ENCODE measurements at places on chromosomes 2 and 18.
A peak's percentile ranks its signal among the peaks of the same experiment; 100 is the strongest.

DNA sequence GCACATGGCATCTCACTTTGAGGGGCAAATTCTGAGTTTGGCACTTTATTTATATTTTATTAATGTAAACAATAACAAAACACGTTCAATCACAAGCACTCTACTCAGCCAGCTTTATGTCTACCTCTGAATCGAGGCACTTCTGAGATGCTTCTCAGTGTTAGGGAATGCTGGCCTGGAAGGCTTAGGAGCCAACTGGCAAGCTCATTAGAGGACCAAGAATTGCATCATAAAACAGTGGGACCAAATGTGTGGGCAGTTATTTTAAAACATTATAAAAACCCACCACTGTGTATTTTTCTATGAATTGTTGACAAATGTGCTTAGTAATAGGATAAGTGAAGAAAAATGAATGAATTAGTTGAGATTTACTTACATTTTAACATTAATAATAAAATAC, 46.8 kb upstream of the SMIM21 start:
- peak; percentile 54 for DNase-seq

DNA sequence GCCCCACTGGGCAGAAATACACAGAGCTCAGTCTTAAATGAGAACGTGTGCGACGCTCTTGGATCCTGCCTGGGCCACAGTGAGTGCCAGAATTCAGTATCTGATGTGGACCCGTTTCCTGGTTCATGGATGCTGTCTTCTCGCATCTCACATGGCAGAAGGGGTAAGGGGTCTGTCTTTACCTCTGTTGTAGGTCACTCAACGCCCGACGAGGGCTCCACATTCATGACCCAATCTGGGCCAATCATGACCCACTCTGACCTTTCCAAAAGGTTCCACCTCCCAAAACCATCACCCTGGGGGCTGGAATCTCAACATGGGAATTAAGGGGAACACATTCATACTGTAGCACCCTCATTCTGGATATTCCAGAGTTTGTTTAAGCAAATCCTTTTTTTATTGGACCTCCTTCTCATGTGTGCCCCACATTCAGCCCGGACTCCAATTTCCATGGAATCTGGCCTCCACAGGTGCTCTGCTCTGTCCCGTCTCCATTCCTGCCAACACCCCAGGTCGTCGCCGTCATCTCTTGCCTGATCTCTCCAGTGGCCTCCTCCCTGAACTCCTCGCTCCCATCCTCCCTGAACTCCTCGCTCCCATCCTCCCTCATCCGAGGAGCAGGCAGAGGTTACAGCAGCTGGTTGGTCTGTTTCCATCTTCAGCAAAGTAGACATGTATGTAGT, 78.9 kb upstream of the OTOS start:
- DNase-seq = no peak

- DNase-seq = peak; percentile 89
Measured at GRCh38 chr2:9753276-9753600, 90.0 kb upstream of the TAF1B start.

GRCh38 chr2:102801098-102801718, 39.4 kb downstream of the TMEM182 start:
- DNase-seq = peak; percentile 3

- no peak for DNase-seq
Measured at GRCh38 chr2:100563407-100564247, 834 bp downstream of the PDCL3 start.

DNA sequence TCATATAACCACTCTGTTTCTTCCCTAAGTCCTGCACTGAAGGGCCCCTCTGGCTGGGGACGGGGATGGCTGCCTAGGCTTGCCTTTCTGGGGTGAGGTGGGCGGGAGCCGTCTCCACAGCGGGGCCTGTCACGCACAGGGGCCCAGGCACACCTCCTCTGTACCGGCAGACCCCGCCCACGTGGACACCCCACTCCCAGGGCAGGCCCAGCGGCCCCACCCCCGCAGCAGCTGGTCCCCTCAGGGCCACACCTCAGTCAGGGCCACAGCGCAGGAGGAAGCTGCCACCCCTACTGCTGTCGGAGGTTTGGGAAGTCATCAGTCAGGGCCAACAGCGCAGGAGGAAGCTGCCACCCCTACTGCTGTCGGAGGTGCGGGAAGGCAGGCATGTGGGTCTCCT, 257.6 kb upstream of the RAB6C start:
- no peak for DNase-seq

DNA sequence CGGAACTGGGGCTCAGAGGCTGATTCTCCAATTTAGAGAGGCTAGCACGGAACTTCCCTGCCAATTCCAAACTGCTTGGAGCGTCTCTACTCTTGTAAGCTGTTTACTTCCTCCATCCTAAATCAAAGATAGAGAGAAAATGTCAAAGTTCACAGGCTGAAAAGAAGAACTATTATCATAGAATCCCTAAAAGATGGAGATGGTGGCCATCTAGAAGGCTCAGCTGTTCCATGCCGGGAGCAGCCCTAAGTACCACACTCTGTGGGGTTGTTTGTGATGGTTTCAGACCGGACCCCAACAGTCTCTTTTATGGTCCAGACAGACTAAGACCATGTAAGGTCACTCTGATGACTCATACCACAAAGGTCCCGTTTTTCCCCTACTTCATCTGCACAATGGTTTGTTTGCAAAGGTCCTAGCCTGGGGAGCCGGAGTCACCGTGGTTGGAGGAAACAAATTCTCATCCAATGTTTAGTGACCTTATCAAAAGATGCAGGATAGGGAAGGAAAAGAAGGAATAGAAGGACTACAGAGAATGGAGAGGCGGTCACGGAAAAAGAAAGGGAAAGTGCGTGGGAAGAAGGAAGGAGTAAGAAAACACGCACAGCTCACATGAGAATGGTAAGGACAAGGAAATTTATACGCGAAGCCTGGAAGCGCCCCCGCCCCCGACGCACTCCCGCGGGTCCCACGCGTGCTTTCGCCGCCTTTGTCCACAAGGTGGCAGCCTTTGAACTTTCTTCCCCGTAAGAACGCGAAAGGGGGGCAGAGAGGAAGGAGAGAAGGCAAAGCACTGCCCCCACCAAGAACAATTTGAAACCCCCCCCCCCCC, 453 bp upstream of the ANTXR1 start:
- peak; percentile 84 for DNase-seq

DNA sequence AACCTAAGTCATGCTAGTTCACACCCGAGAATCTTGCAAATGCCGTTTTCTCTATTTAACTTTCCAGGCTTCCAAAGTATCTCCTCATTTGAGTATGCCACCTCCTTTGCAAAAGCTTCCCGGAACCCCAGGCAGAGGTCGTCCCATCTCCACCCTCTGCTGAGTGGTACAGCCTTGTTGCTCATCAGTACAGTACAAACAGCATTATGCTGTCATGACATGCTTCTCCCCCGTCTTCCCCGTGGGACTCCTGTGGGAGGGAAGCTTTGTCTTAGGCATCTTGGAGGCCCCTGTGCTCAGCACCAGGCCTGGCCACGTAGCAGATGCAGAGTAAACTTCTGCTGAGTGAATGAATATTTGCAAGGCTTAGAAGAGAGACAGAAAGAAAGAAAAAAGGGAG, 102.7 kb downstream of the CDCA7 start:
- no peak for DNase-seq

DNA sequence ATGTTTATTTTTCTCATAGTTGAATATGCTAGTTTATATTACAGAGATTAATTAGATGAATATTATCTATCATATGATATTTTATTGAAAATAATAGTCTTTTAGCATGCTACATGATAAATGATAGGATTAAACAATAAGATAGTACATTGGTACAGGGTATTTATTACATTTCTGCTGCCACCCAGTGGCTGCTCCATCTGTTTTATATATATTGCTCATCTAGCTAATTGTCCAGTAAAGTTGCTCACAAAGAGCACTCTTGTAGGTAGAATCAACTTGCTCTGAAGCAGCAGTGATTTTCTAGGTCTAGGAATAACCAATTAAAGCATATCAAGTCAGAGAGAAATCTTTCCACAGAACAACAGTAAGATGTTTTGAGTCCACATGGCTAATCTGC, 183.3 kb downstream of the ASXL3 start:
- peak; percentile 23 for DNase-seq

DNA sequence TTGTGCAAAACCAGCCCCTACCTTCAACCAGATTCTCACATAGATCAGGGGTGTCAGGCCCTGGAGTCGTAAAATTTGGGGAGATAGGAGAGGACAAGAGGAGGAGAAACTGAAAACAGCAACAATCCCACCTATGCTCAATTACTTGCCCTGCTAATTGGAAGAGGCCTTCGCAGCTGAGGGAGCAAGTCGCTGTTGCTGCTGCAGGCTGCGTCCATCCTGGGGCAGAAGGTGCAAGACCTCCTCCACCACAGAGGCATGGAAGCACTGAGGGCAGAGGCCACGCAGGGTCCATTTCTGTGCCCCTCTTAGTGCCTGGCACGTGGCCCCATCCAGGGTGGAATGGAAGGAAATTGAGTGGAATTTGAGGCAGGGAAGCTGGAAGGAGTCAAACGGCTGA, 36.5 kb downstream of the CNGA3 start:
- DNase-seq = no peak

GRCh38 chr2:79935771-79936657, 368.5 kb downstream of the LRRTM1 start:
- peak; percentile 75 for DNase-seq

DNA sequence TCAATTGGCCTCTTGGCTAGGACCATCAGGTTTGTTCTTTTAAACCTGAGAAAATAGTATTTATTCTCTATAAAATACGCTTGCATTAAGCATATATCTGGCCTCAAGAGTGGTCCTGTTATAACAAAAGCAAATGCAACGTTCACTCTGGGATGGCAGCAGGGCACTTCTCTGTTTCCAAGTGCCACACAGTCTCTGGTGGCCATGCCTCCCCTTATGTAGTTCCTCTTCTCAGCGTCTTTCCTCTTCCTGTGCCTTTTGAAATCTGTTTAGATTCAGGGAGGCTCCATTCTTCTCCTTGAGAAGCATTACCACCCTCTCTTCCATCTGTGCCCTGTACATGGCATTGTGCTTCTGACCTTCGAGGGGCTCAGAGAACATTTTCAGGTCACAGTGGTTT, 51.9 kb downstream of the TSHZ1 start:
- no peak for DNase-seq

- no peak for DNase-seq
Measured at GRCh38 chr2:170714381-170715061, 616 bp upstream of the SP5 start.

DNA sequence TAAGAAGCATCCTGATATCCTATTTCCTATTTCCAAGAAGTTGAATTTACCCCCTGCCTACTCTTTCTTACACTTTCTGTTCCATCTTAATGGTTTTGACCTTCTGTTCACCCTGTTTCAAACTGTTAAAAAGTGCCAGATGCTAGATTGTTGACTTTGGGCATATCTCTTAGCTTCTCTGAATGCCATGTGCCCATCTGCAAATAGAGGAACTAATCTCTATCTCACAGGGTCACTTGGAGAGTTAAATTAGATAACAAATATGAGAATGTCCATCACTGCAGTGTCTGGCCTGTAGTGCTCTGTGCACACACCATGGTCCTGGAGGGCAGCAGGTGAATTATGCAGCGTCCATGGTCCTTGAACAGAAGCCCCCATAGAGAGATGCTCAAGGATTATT, 83.8 kb downstream of the LRATD1 start:
- no peak for DNase-seq

DNA sequence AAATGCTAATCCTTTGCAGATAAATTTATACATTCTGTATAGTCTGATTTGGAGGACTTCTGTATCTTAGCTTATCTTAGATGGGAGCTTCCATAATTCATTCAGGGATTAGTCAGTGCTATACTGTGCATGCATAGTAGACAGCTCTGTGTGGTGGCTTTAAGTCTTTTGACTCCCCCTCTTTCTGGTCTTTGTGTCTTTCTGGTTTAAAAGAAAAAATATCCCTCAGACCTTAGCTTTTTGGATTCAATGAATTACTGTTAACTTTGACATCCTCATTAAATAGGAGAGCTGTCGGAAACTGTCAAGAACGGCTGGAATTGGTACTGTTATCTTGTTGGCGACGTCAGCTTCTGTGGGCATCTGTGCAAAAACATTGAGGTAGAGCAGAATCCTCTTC, 130.4 kb downstream of the SPTBN1 start:
- DNase-seq = no peak

- DNase-seq = no peak
Measured at GRCh38 chr2:179729966-179730365, 131.4 kb downstream of the ZNF385B start.

- DNase-seq = no peak
Measured at GRCh38 chr18:65322895-65323294, 427.9 kb upstream of the CDH7 start.

- no peak for DNase-seq
Measured at GRCh38 chr2:241885291-241885945, 15.9 kb downstream of the RTP5 start.

GRCh38 chr2:220424561-220424960, 797.1 kb downstream of the SLC4A3 start:
- no peak for DNase-seq

DNA sequence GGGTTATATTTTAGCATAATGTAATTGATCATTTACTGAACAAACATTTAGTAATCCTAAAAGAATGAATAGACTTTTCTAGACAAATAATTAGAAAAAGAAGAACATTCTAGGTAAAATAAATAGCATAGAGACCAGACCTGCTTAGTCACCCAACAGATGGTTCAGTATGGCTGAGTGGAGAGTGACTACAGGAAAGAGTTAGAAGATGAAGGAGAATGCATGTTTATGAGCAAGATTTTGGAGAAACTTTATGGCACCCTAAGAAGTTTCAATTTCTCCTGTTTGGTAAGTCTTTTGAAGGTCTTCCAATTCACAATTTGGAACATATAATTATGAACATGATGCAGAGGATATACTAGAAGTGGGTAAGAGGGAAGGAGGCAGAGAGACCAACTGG, 32.9 kb downstream of the FAP start:
- DNase-seq = peak; percentile 33

GRCh38 chr2:25082002-25082622, 40.2 kb downstream of the EFR3B start:
- DNase-seq = no peak

DNA sequence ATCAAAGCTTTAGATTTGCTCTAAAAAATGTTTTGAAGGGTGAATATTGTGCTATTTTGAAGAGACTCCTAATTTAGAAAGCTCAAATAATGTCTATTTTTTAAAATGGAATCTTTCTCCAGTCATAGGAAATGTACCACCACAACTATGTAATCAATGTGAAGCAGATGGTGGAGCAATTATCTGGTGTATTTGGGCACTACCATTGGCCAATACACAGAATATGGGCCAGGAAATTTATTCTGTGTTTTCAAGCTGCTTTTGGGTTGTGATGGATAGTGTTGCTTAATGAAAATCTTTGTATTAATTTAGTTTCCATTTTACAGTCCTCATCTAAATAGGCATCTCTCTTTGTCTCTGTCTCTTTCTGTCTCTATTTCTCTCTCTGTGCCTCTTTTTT, 17.1 kb upstream of the VWC2L start:
- DNase-seq = no peak

- peak; percentile 42 for DNase-seq
Measured at GRCh38 chr2:218852911-218853667, 6.5 kb upstream of the WNT6 start.

DNA sequence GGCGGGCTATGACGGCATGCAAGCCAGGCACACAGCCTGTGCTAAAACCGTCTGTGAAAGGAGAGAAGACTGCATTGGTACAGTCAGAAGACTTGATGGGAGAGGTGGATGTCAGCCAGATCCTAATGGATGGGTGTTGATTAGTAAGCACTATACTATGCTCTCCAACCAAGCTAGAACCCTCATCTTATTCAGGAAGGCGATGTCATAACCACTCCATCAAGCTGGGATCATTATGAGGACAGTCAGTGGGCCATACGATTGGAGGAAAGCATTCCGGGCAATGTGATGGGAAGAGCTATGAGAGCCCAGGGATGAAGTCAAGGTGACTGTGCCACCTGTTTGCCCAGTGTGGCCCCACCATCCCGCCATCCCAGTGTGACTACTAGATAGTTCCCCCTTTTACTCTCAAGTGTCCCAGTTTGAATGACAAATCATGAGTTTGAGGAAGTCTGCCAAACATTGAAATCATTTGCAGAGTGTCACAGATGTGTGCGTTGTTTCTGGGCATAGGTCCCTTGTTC, 66.4 kb downstream of the MRPS9 start:
- DNase-seq = peak; percentile 64
